GM23338 (cell line): ENCODE measurements at places on chromosomes 11 and 22. TPM values are rescaled to one million over a fixed set of nuclear protein-coding genes. Genes with fewer than 3 reads are reported as not detected.

WNT7B gene
- total RNA-seq, result 0.10 and 3.0 TPM in 2 replicates

NPAS4 gene
- total RNA-seq, result 0.35 and 0.97 TPM in 2 replicates

CD6 gene
- total RNA-seq, result 0.49 and 1.9 TPM in 2 replicates

OR51B4 gene
- not detected in 2 replicates for total RNA-seq

CNTN5 gene
- total RNA-seq, result not detected in 2 replicates

SCO2 gene
- total RNA-seq, result 1.6 and 4.9 TPM in 2 replicates

C1QTNF5 gene
- total RNA-seq, result 1.9 and 3.0 TPM in 2 replicates

- DNase-seq, result no peak
Measured at GRCh38 chr11:4025248-4025966, 69.2 kb upstream of the RRM1 start.

DNA sequence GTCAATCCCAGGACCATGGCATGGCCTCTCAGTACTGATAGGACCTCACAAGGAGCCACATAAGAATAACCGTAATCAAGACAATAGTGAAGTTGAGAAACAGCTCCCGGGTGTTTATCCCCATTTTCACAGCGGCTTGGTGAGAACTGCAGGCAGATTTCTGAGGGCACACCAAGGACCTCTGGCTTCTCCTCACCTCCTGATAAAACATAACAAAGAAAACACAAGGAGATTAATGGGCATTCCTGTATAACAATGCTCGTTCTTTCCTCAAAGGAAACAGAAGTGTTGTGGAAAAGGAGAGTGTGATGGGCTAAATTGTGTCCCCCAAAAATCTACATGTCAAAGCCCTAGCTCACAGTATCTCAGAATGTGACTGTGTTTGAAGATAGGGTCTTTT is 4.0 kb downstream of the SLN start:
- DNase-seq, result peak; percentile 74

DNA sequence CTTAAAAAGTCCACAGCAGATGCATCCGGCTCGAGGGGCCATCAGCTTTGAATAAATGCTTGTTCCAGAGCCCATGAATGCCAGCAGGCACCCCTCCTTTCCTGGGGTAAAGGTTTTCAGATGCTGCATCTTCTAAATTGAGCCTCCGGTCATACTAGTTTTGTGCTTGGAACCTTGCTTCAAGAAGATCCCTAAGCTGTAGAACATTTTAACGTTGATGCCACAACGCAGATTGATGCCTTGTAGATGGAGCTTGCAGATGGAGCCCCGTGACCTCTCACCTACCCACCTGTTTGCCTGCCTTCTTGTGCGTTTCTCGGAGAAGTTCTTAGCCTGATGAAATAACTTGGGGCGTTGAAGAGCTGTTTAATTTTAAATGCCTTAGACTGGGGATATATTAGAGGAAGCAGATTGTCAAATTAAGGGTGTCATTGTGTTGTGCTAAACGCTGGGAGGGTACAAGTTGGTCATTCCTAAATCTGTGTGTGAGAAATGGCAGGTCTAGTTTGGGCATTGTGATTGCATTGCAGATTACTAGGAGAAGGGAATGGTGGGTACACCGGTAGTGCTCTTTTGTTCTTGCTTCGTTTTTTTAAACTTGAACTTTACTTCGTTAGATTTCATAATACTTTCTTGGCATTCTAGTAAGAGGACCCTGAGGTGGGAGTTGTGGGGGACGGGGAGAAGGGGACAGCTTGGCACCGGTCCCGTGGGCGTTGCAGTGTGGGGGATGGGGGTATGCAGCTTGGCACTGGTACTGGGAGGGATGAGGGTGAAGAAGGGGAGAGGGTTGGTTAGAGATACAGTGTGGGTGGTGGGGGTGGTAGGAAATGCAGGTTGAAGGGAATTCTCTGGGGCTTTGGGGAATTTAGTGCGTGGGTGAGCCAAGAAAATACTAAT is 1.9 kb downstream of the NEAT1 start:
- peak; percentile 18 for DNase-seq

GRCh38 chr22:32042924-32043323 is at the start of gene SLC5A1:
SLC5A1 (plus strand) TSS chr22:32043261; CDS start chr22:32043282, 21 bp downstream.
- DNase-seq, result peak; percentile 33

DNA sequence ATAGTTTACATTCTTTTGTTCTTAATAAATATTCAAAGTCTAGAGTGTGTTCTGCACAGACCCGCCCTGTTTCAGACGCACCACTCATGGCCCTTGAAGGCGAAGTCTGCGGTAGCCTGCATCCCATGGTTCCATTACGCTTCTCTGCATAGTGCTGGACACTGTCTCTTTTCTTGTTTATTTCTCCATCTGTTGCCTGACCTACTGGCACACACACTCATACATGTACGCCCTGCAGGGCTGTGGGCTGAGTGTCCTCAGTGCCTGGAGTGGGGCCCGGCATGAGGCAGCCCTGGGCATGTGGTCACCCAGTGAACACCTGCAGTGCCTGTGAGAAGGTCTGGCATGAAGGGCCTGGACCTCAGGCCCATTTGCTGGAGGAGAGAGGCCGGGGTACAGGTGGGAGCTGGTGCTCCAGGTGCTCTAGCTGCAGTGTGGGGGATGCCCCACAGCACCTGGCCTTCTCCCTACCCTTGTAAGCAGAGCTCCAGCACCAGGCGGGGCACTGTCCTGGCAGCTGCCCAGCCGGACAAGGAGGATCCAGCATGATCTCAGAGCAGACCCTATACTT is 404.1 kb downstream of the TBC1D22A start:
- DNase-seq, result no peak

GRCh38 chr11:68051191-68052136 is 12.6 kb downstream of the TCIRG1 start:
- peak; percentile 57 for DNase-seq

DNA sequence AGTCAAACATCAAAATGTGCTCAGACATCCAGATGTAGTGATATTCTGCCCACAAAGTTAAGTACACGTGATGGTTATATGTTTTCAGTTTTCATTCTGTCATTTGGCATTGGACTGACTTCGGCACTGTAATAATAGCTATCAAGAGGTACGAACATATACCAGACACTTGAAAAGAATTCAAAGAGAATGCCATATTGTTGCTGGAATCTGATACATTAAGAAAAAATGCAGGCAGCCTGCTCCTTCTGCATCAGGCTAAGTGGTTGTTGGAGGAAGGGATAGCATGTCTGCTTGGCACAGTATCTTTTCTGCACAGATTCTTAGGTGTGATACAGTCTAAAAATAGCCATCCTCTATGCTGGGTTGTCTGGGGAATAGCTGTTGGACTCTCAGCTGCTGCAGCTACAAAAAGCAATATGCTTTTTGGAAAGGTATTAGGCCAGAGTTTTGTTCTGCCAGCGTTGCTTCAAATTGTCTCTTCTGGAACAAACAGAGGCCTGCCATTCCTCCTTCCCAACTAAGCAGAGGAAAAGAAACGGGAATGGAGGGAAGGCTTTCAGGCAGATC is 892.6 kb downstream of the TBC1D22A start:
- no peak for DNase-seq

DNA sequence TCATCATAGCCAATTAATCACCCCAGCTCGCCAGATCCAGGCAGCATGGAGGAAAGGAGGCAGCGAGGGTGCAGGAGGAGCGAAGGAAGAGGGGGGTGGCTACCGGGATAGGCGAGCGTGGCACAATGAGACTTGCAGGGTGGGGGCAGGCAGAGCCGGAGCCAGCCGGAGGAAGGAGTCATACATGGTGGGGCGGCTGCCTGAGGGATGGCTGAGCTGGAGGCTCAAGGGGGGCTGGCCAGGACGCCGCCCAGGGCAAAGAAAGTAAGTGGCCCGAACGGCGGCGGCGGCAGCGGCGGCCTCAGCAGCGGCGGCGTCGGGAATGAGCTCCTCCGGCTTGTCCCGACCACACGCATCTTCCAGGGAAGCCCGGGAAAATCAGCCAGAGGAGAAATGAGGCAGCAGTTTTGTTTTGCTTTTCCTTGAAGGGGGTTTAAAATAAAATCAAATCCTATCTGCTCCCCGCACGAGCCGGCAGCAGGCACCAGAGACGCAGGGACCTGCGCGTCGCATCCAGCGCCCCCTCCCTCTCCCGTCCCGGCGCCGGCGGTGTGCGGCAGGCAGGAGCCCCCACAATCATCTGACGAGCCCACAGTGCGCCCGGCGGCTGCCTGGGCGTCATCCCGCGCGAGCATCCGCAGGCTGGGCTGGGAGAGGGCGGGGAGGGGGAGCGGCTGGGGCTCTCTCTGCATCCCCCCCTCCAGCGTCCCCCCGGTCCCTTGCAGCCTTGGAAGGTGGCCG is 263.6 kb downstream of the CTTN start:
- DNase-seq, result peak; percentile 85

GRCh38 chr11:126746443-126746842 is 254.1 kb downstream of the KIRREL3 start:
- DNase-seq, result no peak

GRCh38 chr11:12248330-12248729 is 129.0 kb upstream of the PARVA start:
- DNase-seq, result peak; percentile 23

DNA sequence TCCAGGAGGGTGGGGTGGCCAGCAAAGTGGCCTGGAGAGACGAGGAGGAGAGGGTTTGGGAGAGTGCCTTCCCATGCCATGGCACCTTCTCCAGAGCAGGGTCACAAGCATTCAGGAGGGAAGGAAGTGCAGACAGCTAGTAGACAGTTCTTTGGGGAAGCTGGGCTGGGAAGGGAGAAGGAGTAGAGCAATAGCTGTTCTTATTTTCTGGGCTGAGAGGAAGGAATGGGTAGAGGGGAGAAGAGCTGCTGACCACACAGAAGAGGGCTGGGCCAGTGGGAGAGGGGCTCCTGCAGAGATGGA is 14.8 kb upstream of the PICK1 start:
- no peak for DNase-seq

GRCh38 chr11:124310721-124311120 is 3.0 kb downstream of the OR8D1 start:
- DNase-seq, result no peak

DNA sequence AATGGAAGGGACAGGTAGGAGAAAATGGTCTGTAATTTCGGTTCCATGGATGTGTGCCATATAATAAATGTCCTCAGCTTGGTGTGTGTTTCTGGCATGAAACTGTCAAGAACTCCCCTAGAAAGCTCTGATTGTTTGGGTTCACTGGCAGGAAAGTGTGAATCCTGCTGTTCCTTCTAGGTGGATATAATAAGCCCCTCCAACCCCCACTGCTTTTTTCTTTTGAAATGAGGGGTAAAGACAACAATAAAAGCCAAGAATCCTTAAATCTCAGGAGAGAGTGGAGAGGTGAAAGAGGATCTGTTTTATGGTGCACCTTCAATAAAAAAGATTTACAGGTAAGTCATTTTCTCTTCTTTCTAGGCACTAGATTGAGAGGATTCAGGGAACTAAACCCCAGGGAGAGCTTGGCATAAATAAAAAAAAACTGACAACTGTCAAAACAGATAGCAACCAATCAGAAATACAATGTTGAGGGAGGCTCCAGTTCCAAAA is 74.9 kb downstream of the CACNG2 start:
- no peak for DNase-seq

DNA sequence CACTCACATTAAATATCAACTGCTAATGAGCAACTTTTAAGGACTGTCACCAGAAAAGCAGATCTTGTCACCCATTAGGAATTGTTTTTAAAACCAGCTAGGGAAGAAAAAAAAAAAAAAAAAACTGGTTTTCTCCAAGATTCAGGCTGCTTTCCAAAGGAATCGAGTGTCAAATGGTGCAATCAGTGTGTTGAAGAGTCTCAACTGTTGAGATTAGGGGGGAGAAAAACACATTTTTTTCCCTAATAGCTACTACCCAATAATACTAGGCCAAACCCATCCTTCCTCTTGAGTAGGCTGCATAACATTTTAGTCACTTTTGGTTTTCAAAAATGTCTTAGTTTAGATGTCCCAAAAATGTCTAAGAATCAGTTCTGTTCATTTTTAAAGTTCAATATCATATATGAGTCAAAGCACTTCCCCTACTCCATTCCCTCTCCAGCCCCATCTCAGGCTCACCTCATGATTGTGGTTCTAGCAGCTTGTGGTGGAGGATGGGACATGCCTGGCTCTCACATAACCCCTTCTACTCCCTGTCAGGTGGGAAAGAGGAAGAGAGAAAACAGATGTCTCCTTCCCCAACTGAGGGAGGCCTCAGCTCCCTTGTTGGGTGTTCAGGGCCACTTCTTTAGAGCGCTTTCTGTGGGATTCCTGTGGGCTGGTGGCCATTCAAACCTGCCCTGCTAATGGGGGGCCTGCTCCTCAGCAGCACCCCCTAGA is 193.6 kb downstream of the CWF19L2 start:
- no peak for DNase-seq

GRCh38 chr11:21625982-21626381 is 566.9 kb upstream of the ANO5 start:
- DNase-seq, result no peak

DNA sequence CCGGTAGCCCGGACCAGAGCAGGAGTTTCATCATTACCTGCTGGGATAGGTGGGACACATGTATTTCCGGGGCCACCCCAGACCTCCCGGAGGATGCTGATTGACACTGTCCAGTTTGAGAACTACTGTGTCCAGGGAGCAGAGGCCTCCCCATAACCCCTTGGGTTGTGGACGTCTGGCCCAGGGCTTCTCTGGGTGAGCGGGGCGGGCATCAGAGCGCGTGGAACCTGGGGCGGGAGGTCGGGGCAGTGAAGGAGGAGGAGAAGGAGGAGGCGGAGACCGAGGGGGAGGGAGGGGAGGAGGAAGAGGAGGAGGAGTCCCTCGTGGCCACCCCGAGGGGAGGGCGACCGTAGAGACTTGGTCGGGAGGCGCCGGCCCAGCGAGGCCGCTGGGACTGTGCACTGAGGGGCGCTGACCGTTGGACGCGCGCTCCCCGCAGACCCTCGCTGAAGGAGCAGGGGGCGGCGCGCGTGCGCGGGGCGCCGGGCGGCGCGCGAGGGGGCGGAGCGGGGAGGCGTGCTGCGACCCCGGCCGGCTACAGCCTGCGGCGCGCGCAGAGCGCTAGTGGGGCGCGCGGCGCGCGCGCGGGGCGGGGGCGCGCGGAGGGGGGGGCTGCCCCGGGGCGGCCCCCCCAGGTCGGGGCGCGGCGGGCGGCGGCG is at the start of gene GRK3:
GRK3 (plus strand) TSS at position 356 of the 659 bp plus-strand sequence. CDS start 366 bp downstream, outside the sequence.
- DNase-seq, result peak; percentile 75

GRCh38 chr11:28072321-28072720 is 35.6 kb downstream of the KIF18A start:
- DNase-seq, result no peak

DNA sequence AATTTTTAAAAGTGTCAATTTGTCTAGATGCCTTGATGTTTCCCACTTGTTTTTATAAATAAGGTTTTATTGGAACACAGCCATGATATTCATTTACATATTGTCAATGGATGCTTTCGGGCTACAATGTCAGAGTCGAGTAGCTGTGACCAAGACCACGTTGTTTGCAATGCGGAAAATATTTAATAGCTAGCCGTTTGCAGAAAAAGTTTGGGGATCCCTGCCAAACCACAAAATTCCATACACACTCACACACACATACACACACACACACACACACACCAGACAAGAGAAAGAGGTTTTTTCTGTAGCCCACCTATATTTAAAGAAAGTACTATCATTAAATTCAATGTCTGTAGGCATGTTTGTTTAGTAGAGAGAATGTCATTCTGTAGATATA is 58.3 kb downstream of the TYR start:
- no peak for DNase-seq
